ENCODE measurements at places on chromosomes 7 and 10.

- DNase-seq: no peak
Measured at GRCh38 chr10:92957223-92958010, 103.2 kb upstream of the CYP26C1 start.

GRCh38 chr10:35778306-35778705 is 136.2 kb upstream of the FZD8 start:
- DNase-seq: no peak

DNA sequence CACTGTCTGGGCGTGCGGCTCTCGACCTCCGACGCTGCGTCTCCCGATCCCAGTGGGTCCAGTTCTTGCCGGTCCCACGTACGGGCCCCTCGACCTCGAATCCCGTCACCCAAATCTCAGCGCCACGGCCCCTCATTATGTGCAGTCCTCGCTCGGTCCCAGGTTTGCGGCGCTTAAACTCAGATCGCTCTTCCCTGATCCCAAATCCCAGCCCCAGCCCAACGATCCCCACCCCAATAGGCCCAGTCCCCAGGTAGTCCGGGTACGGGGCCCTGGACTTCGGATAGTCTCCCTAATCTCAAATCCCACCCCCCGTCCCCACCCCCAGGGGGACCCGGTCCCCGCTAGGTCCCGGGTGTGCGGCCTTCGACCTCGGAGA is 666 bp downstream of the HNRNPF start:
- no peak for DNase-seq

DNA sequence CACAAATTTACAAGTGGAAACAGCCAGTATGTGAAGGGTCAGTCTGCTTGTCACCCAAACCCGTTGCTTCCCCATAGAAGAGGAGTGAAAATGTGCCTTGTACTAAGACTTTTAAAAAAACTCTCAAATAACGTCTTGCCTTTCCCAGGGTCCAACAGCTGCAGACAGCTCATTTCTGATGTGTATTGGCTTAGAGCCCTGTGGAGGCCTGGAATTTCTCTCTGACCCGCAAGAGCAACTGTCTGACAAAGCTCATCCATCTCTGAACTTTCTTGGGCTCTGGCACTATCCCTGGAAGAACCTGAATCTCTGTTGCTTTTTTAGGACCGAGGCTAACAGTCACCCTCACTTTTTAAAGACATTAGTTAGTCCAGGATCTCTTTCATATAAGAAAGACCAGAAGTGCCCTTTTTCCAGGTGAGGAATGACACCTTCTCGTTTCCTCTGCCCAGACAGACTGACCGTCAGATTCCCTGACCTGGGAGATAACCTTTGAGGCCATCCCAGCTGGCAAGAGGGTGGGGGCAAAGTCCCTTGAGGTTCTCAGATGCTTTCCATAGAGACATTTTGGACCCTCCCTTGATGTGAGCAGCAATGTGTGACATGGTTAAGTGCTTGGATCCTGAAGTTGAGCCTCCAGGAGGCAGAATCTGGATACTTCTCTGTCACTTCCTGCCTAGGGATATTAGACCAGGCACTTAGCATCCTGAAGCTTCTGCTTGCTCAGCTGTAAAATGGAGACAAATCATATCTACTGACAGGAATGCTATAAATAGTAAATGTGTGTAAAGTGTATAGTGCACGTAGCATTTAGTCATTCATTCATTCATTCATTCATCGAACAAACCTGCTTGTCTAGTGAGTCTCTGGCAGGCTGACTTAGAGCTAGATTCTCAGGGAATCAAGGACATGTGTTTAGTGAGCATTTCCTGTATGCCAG is 4.5 kb upstream of the NODAL start:
- DNase-seq: no peak

- no peak for DNase-seq
Measured at GRCh38 chr10:59376846-59377245, 14.5 kb upstream of the FAM13C start.

DNA sequence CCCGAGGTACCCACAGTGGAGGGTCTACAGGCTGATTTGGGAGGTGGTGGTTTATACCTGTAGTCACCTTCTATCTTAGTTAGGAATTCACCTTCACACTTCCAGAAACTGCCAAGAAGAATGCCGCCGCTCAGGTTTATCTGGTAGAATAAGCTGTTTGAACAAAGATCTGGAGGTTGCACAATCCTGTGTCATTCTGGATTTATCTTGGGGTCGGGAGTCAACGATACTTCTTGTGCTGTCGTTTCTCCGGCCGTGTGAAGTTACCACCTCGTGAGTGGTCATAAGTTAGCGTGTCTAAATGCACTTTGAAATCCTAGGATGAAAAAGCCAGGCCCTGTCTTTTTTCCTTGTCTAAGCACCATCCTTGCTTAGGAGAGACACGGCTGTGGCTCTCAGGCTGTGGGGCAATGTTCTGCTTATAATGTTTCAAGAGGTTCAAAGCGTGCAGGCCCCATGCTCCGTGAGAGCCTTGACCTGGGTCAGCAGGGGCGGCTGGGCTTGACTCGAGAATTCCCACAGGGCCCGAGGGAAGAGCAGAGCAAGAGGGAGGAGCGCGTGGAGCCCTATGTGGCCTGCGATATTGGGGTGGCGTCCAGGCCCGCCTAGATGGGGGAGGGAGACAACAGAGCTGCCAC is 35.5 kb downstream of the GRIFIN start:
- DNase-seq: no peak

GRCh38 chr7:140542228-140542603 is 62.9 kb upstream of the MKRN1 start:
- no peak for DNase-seq

GRCh38 chr10:36345807-36346206 is 703.7 kb upstream of the FZD8 start:
- no peak for DNase-seq

- no peak for DNase-seq
Measured at GRCh38 chr10:110789604-110790433, 81.9 kb upstream of the PDCD4 start.

- no peak for DNase-seq
Measured at GRCh38 chr10:97744405-97745035, 7.6 kb downstream of the ZFYVE27 start.

DNA sequence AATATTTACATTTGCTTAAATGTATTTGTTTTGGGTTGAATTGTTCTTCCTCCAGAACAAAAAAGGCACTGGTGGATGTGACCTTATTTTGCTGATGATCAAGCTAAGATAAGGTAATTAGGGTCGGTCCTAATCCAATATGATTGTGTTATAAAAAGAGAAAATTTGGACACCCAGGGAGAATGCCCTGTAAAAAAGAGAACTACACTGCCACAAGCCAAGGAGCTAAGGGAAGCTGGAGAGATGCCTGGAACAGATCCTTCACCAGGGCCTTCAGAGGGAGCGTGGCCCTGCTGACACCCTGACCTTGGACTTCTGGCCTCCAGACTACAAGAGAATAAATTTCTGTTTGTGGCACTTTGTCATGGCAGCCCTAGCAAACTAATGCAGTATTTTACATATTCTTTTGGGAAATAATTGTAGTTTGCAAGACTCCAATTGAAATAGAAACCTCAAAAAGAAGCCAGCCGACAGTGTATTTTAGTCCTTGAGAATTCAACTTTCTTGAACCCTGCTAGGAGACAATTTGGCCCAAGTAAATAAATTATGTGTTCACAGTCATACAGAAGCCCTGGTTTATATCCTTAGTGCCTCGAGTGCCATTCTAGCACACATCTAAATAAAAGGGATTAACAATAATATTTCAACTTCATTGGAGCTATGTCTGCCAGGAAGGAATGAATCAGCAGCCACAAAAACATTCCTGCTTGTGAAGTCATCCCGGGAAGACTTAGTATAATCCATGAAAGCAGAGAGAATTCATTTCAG is 164.6 kb downstream of the PKD1L1 start:
- DNase-seq: no peak

GRCh38 chr7:33261585-33261984 is 132.2 kb downstream of the BBS9 start:
- no peak for DNase-seq

GRCh38 chr7:47039089-47039648 is 542.7 kb downstream of the TNS3 start:
- DNase-seq: no peak

DNA sequence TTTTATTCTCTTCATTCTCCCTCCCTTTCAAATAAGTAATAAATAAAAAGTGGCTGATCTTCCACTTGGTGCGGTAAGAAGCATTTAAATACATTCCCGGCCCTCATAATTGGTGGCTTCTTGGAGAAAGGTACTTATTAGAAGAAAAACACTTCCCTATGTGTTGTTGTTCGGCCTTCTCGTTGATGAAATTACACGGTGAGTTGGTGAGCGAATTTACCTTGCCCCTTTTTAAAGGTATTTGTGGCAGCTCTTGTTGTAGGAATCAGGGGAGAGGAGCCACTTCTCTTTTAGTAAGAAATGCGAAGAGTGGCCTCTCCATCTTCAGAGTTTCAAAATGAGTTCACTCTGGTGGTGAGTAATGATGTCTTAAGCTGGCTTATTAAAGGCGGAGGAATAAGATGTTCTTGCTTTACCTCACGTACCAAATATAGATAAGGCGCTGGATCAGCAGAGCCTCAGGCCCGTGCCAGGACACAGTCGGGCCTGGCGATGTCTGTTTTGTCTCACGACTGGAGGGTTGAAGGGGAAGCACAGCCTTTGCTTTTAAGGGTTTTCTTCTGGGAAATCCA is 135.9 kb downstream of the CUX1 start:
- DNase-seq: no peak

DNA sequence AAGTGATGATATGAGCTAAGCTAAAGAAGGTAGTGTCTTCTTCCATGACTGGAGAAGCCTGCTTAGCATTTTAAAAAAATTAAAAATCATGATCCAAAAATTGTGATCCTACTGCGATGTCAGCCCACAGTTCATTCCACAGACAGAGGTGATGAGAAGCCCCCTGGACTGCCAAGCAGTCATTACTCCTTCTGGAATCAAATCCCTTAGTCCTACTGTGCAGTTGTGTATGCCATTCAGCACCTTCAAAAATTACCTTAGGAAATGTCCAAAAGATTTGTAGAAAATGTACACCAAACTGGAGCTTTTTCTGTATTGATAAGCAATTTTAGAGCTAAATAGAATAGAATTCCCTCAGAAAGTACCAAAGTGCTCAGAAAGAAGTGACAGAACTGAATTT is 283.5 kb upstream of the NFE2L3 start:
- DNase-seq: no peak

DNA sequence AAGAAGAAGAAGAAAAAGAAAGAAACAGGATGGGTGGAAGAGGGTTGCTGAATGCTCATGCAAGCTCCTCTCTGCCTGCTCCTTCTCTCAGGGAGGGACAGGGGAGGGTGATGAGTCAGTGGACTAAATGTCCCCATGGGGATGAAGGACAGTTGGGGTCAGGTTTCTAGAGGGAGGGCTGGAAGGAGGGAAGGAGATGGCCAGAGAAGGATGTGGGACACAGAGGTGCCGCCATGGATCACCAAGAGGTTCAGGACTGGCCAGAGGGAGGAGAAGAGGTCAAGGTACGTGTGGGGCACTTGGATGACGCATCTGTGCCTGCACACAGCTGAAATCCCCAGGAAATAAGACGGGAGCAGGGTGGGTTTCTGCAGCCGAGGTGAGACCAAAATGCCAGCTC is 88.9 kb upstream of the GTF2I start:
- DNase-seq: no peak

DNA sequence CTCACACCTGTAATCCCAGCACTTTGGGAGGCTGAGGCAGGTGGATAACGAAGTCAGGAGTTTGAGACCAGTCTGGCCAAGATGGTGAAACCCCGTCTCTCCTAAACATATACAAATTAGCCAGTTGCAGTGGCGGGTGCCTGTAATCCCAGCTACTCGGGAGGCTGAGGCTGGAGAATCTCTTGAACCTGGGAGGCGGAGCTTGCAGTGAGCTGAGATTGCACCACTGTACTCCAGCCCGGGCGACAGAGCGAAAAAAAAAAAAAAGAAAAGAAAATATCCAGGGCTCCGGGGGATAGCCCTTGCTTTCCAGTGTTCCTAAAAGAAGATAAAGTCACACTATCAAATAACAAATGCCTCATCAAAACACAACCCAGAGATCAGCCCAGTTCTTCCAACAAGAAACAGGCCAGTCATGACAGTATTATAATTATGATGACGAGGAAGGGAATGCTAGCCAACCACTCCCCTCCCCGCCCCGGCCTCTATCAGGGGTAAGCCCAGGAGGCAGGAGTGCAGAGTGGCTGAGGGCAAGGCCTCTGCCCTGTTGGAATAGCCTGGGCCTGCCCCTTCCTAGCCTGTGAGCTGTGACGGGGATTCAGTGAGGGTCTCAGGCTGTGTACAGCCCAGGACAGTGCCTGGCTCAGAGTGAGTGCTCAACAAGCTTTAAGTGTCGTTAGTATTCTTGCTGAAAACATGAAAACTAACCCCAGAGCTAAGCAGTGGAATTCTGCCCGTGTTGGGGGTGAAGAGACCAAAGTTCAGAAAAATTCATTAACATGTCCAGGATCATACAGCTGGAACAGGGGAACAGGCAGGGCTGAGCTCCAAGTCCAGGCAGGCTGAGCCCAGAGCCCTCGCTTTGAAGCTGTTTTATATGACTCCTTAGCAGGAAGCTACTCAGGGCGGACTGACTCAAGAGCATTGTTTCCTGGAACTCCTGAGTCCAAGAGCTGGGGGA is 54.3 kb downstream of the FAM241B start:
- no peak for DNase-seq

DNA sequence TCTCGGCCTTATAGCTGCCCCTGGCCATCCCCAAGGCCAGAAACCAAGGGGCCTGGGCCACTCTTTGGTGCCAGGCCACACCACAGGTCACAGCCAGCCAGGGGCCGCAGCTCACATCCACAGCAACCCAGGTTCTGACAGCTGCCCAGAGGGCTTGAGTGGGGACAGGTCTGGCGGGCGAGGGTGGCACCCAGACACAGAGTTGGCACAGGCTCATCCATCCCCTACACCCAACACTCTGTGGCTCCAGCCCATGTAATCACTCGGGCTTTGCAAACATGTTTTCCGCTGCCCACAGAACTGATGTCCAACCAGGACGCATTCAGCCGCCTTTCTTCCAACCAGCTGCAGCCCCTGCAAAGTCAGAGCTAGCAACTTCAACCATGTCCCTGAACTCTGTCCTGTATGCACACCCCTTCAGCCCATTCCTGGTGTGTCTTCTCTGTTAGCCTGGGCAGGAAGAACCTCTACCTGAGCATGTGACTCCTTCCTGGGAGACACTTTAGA is 57.7 kb upstream of the PPP2R2D start:
- no peak for DNase-seq

DNA sequence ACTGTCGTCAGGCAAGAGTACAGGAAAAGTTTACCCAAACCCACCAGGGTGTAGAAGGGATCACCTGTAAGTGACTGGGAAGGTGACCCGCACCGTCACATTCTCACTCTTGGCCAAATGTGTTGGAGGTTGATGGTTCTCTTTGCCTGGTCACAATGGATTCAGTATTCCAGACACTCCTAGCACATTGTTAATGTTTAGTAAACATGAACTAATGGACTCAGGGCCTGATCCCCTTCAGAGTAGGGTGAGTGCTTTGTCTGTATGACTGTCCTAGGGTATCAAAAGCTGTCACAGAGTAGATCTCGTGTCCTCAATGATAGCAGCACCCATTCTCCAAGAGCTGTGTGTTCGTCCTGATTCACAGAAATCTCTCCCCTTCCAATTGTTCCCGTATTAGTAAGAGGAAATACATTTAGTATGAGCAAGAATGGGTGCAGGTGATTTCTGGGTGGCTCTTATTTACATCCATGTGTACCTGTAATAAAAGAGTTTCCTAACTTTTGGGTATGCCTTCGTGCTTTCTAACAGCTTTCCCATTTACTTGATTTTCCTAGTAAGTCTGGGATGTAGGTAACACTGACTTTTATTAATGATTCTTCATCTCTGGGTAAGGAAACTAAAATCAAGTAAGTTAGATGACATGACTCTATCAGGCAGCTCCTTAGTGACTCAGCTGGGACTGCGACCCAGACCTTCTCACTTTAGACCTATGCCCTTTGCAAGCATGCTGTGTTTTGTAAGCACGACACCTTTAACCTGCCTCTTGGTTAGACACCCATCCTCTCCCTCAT is 4.7 kb downstream of the EEPD1 start:
- DNase-seq: no peak
